Stimulated activated CD4-positive, alpha-beta T cell treated with anti-CD3 and anti-CD28 coated beads, Interleukin-1b, Interleukin-23, amount 100 ng/mL, for 1 hour (primary cell): ENCODE measurements at places on chromosomes 11 and 22.

GRCh38 chr11:96303980-96304379 lies 39.0 kb downstream of the MAML2 start:
- DNase-seq, result no peak

- no peak for DNase-seq
Measured at GRCh38 chr22:34096770-34097169, 176.5 kb upstream of the LARGE1 start.

DNA sequence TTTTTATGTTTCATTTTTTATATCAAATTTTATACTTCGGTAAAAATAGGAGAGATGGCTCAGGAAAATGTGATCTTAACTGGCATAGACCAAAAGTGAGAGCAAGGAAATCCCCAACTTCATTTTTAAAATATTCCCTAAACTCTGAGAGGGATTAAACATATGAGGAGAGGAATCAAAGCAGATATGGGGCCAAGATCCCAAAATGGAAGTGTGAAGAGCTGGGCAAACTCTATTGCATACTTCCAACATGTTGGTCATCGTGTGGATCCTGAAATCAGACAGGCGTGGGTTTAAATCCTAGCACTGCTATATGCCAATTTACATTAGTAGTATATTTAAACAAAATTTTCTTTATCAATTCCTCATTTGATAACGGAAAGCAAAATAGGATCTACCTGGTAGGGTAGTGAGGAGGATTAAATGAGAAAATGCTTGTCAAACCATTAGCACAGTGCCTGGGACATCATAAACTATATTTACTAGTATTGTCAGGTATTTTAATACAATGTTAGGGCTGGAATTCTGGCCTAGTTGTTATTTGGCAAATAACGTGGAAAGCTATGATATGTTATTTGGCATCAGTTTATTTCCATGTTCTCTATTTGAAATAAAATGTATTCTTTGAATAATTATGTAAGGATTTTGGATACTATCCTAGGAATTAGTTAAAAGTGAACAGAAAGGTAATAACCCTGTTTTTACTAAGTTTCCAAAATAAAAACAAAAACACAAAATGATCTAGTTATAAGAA lies 392.8 kb upstream of the CCDC90B start:
- no peak for DNase-seq

- no peak for DNase-seq
Measured at GRCh38 chr22:42164901-42165300, 34.3 kb upstream of the CYP2D6 start.

DNA sequence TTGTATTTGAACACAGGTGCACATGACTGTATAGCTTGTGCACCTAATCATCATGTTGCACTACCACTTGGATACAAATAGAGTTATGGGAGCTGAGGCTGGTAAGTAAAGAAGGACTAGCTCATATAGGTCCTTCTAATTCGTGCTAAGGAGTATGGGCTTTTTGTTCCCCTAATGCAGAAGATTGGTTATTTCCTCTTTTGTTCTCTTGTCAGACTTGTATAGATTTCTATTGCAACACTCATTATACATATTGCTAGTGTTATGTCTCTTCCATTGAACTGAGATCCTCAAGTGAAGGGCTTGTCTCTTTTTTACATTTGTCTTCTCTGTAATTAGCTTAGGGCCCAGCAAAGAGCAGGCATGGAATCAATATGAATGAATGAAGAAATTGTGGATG lies 54.1 kb upstream of the ARHGAP20 start:
- DNase-seq, result no peak

- DNase-seq, result no peak
Measured at GRCh38 chr22:37739035-37739434, 42.2 kb downstream of the TRIOBP start.

GRCh38 chr22:30806391-30806861 lies 111.8 kb downstream of the OSBP2 start:
- no peak for DNase-seq

DNA sequence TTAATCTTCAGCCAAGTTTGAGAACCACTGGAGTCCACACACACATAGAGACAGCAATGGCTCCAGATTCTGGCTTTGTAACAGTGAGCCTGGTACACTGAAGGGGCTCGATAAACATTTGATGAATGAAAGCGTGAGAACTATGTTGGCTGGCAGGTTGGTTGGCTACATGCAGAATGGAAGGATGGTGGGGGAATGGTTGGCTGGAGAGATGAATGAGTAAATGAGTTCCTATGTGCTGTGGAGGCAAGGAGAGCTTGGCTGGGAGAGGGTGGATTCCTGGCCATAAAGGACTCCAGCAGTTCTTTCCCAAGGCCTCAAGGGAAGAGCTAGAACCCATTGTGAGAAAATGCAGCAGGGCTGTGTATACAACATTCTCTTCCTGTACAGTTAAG lies 168.0 kb upstream of the NECTIN1 start:
- DNase-seq, result no peak

GRCh38 chr11:133897331-133897650 lies 52.0 kb upstream of the SPATA19 start:
- no peak for DNase-seq

GRCh38 chr11:96841792-96842191 lies 452.0 kb downstream of the JRKL start:
- no peak for DNase-seq

- DNase-seq, result no peak
Measured at GRCh38 chr11:3344327-3345174, 34.4 kb downstream of the ZNF195 start.

GRCh38 chr11:120221115-120221752 lies 10.4 kb downstream of the OAF start:
- DNase-seq, result no peak

GRCh38 chr11:34274712-34275398 lies 83.0 kb downstream of the ABTB2 start:
- no peak for DNase-seq

GRCh38 chr22:40627612-40628011 lies 8.9 kb downstream of the MRTFA start:
- no peak for DNase-seq

GRCh38 chr22:20026204-20026908 lies 5.4 kb downstream of the TANGO2 start:
- DNase-seq, result no peak

DNA sequence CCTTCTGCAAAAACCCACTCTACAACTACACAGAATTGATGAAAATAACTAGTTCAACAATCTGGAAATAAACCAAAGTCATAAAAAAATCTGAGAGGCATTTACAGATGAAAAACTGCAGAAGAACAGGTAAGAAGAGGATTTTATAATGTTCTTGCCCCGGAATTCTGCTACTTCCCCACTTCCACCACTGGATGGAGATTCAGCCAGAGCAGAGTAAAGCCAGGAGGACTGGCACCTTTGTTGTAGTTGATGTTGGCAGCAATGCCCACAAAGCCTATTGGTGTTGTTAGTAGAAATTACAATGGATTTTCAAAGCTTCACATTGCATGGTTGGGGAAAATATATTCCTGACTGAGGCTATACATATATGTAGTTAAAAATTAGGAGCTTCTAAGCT lies 640.2 kb downstream of the LRRC4C start:
- DNase-seq, result no peak

DNA sequence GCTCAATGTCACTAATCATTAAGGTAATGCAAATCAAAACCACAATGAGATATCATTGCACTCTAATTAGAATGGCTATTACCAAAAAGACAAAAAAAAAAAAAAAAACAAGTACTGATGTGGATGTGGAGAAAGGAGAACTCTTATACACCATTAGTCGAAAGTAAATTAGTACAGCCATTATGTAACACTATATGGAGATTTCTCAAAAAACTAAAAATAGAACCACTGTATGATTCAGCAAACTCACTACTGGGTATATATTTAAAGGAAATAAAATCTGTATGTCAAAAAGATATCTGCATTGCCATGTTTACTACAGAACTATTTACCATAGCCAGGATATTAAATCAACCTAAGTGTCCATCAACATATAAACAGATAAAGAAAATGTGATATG lies 265.4 kb upstream of the ARHGAP20 start:
- DNase-seq, result no peak

GRCh38 chr11:6640985-6641701 lies 14.5 kb downstream of the DCHS1 start:
- no peak for DNase-seq

DNA sequence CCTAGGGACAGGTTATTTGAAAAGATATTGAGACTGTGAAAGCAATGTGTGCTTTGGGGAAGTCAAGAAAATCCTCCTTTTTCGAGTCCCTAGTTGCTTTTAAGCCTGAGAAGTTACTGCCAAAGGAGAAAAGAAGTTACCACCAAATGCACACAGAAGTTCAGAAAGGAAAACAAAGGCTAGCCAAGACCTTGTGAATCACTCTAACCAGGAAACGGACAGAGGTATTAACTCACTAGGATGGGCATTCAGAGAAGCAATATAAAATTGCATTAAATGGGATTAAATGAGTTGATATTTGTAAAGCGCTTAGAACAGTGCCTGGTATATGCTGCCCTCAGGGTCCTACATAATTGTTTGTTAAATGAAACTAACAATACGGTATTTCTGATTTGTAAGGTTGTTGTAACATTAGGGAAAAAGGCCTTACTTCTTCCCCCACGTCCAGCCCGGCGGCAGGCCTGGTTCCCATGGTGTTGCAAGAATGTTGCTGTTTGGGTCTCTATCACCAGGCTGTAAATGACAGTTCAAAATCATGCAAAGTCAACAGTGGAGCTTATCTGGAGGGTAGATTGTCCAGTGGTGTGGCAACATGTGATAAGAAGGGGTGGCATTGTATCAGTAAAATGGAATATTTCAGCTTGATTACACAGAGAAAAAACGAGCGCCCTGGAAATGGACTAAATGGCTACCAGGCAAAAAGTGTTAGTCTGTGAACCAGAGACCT lies 7.1 kb downstream of the TMA7B start:
- no peak for DNase-seq

GRCh38 chr22:38837414-38837928 lies 6.4 kb downstream of the NPTXR start:
- no peak for DNase-seq

- no peak for DNase-seq
Measured at GRCh38 chr11:79052544-79052943, 388.3 kb downstream of the TENM4 start.

- no peak for DNase-seq
Measured at GRCh38 chr22:47199261-47199978, 437.0 kb downstream of the TBC1D22A start.

GRCh38 chr11:132626446-132626845 lies 905.9 kb downstream of the OPCML start:
- no peak for DNase-seq

DNA sequence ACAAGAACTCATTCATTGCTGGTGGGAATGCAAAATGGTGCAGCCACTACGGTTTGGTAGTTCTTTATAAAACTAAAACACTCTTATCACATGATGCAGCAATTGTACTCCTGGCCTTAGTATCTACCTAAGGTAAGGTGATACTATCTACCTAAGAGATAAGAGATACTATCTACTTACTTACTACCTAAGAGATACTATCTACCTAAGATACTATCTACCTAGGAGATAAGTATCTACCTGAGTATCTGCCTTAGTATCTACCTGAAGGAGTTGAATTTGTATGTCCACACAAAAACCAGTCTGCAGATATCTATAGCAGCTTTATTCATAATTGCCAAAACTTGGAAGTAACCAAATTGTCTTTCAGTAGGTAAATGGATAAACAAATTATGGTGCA lies 29.0 kb upstream of the SMCO4 start:
- no peak for DNase-seq

- no peak for DNase-seq
Measured at GRCh38 chr11:29326757-29327156, 690.1 kb downstream of the KCNA4 start.

- DNase-seq, result no peak
Measured at GRCh38 chr11:67022341-67022933, 497 bp upstream of the SYT12 start.

- DNase-seq, result no peak
Measured at GRCh38 chr22:43364169-43364435, 20.9 kb upstream of the SCUBE1 start.

GRCh38 chr11:58629857-58630256 lies 7.4 kb downstream of the CNTF start:
- no peak for DNase-seq

- no peak for DNase-seq
Measured at GRCh38 chr11:109808569-109808968, 284.6 kb upstream of the ZC3H12C start.

DNA sequence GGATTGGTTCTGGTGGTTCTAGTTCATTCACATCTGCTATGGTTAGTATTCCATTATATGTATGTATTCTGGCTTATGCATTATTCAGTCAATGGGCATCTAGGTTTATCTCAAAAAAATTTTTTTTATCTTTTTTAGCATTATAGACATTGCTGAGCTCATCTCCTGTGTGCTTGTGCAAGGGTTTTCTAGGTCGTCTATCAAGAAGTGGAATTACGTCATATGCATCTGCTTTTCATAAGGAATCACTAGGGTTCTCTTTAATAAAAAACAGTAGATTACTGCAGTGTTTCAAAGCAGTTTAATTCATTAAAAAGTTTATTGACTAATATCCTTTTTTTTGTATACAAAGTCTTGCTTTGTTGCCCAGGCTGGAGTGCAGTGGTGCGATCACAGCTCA lies 21.3 kb downstream of the TBC1D22A start:
- no peak for DNase-seq
